Thoracic aorta (tissue), 2 donors: ENCODE measurements at places on chromosomes 5 and 9. TPM values are rescaled to one million over a fixed set of nuclear protein-coding genes. Genes with fewer than 3 reads are reported as not detected.

CTXN3 gene
- not detected for total RNA-seq

- no peak for DNase-seq
These were observed 3.5 kb downstream of the PRXL2C start for GRCh38 chr9:96651626-96652025.

GRCh38 chr5:9547122-9547947 is 1.5 kb upstream of the SEMA5A start:
- DNase-seq: no peak

DNA sequence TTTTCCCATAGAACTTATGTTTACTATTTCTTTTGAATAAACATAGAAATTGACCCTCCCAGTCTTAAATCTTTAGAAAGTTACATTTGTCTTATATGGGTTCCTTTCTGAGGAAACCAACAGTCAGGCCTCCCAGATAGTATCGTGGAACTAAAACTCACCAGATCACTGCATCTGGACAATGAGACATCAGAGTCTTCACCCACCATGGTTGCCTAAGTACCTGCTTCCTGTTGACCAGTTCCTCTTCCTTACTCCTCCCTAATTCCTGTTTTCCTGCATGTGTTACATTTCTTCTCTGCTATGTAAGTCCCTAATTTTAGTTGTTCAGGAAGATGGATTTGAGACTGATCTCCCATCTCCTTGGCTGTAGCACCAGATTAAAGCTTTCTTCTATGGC is 462.2 kb downstream of the DIRAS2 start:
- DNase-seq: no peak

GRCh38 chr9:125558453-125559092 is 148.4 kb downstream of the MAPKAP1 start:
- no peak for DNase-seq

LMX1B gene
- total RNA-seq: not detected

RXRA gene
- 58.1 TPM for total RNA-seq

DNA sequence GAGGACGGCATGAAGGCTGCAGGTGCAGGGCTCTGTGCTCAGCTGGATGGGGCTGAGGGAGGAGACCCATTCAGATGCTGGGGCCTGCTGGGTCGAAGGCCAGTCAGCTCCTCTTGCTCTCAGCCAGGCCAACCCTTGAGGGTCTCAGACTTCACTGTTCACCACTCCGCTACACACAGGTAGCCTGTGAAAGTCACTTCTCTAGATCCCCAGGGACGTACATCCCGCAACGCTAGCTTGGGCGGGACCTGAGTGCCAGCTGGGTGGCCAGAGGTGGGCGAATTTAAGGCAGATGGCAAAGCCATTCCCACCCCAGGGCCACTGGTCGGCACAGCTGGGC is 42.2 kb upstream of the FCN1 start:
- no peak for DNase-seq

- no peak for DNase-seq
These were observed 49.8 kb upstream of the PALM2AKAP2 start for GRCh38 chr9:109730228-109730627.

DNA sequence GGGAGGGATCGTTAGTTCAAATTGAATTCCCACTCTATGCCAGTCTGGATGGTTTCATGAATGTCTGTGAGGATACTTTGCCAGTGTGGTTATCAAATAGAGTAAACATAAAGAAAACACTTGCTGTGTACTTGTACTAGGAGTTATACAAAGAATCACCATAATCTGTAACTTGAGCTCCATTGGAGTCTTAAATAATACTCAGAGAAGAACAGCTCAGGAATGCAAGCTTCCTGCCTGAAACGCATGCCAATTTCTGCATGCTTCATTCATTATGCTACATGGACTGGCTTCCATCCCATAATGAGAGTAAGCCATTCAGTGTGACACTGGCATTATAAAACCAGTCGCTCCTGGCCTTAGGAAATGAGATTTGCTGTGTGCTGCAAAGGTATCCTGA is 351.4 kb downstream of the SEMA5A start:
- no peak for DNase-seq

DPYSL3 gene
- total RNA-seq: 255 TPM

DAP gene
- total RNA-seq: 113 TPM

DNA sequence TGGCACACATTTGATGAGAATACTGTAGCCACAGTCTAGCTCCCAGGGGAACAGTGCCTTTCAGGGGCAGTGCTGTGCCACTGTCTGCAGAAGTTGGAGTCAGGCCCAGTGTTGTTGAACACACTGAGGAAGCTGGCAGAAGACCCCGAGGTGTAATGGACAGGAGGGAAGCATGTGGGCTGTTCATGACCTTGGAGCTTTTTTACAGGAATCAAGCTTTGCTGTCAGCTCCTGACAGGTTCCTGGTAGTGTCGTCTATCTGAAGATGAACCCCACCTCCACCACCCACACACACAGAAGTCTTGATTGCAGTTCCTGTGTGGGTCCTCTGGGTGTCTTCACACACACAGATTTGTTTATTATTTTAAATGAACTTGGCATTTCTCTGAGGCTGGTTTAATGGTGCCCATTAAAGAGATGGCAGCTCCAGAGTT is 40.3 kb upstream of the TNFAIP8 start:
- DNase-seq: no peak

DNA sequence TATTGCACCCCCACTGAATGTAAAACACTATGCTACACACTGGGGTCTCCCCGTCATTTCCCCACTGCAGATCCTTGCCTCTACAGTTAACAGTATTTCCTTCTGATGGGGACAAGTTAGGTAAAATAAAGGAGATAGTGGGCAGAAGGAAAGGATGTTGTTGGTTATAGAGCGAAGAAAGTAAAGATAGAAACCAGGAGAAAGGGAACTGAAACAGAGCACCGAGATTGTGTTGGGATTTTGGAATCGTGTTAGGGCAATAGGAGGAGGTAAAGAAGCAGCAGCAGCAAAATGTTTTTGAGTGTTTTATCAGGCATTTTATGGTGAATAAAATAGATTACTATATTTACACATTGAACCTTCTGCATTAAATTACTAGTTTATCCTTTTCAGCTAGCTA is 60.0 kb downstream of the PAM start:
- no peak for DNase-seq

DNA sequence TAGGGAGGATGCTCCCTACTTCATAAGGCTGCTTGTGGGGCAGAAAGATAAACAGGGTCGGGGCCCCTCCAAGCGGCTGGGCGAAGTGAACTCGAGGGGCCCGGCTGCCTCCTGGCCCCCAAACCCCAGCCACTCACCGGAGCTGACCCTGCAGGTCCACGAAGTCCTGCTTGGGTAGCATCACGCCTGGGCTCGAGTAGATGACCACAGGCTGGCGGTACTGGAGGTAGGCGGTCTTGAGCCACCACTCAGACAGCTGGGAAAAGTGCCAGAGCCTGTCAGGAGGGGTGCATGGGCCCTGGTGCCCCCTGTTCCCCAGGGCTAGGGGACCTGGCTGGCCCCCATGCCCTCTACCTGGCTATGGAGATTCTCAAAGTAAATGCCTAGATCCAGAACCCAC is 6.5 kb downstream of the CRAT start:
- DNase-seq: no peak

GRCh38 chr5:38148021-38148625 is 110.2 kb upstream of the EGFLAM start:
- DNase-seq: no peak

DNA sequence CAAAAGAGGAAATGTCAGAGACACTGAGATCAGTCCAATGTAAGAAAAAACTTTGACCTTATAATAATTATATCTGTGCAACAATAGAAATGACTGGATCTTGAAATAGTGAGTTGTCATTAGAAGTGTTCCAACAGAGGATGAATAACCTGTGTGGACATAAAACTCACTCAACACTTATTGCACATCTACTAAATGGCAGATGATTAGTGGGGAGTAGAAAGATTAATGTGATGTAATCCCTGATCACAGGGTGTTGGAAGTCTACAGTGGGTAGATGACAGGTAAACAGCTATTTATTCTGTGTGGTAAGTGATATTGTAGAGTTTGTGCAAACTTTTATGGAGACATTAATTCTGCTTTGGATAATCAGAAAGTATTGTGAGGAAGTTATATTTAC is 177.3 kb upstream of the HMHB1 start:
- no peak for DNase-seq

GRCh38 chr9:130309689-130310455 is 44.3 kb downstream of the HMCN2 start:
- DNase-seq: no peak

- DNase-seq: no peak
These were observed 394.6 kb downstream of the ELAVL2 start for GRCh38 chr9:23431459-23431858.

ELOVL7 gene
- total RNA-seq: 3.0 TPM

TAS2R1 gene
- total RNA-seq: not detected

ZNF618 gene
- total RNA-seq: 16.6 TPM

PCDHA9 gene
- 1.1 TPM for total RNA-seq

- DNase-seq: no peak
These were observed 174.9 kb upstream of the DMAC1 start for GRCh38 chr9:7974335-7974960.

GRCh38 chr9:137030538-137031527 is 1.1 kb downstream of the FUT7 start:
- no peak for DNase-seq

- no peak for DNase-seq
These were observed 124.7 kb downstream of the GABBR2 start for GRCh38 chr9:98584059-98584458.

- DNase-seq: no peak
These were observed 917.4 kb upstream of the ACO1 start for GRCh38 chr9:31467075-31467474.
